ENCODE measurements at places on chromosomes 4 and X.
A peak's percentile ranks its signal among the peaks of the same experiment; 100 is the strongest.

GRCh38 chr4:30757357-30757756 is 37.2 kb downstream of the PCDH7 start:
- DNase-seq = no peak

DNA sequence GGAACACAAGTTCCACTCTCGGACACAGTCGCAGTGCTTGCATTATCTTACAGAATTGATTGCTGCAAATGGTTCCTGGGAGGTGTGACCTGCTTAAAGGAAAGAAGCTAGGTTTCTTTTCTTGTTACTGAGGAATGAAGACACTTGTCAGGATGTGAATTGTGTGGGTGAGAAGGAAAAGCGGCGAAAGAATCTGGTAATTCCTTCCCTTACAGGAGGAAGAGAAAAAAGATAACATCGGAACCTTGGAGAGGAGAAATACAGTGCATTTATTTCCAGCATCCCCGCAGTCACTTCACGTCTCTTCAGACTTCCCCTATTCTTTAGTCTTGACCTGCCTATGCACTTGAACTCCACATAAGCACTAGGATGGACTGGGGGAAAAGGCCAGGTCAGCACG is 389 bp upstream of the CCSER1 start:
- DNase-seq = no peak

GRCh38 chrX:136954930-136955329 is 74.4 kb upstream of the RBMX start:
- no peak for DNase-seq

- no peak for DNase-seq
Measured at GRCh38 chr4:145521282-145521681, 39.6 kb downstream of the SMAD1 start.

- no peak for DNase-seq
Measured at GRCh38 chr4:165133150-165133549, 20.5 kb upstream of the TMEM192 start.

DNA sequence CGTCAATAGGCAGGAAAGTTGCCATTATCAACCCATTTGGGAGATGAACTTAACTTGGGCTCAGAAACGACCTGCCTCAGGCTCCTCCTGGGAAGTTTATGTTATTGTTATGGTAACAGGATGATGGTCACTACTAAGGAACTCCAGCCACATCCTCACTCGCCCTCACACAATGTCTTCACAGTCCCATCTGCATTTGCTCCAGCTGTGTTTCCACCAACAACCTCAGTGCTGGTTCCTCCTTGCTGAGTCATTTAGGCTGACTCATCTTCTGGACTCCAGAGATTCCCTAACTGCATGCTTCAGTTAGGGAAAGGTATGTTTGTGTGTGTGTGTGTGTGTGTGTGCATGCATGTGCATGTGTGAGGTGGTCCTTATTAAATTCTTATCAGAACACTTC is 293.4 kb upstream of the BOD1L1 start:
- DNase-seq = no peak

GRCh38 chrX:68503836-68504636 is 5.2 kb downstream of the YIPF6 start:
- DNase-seq = no peak

DNA sequence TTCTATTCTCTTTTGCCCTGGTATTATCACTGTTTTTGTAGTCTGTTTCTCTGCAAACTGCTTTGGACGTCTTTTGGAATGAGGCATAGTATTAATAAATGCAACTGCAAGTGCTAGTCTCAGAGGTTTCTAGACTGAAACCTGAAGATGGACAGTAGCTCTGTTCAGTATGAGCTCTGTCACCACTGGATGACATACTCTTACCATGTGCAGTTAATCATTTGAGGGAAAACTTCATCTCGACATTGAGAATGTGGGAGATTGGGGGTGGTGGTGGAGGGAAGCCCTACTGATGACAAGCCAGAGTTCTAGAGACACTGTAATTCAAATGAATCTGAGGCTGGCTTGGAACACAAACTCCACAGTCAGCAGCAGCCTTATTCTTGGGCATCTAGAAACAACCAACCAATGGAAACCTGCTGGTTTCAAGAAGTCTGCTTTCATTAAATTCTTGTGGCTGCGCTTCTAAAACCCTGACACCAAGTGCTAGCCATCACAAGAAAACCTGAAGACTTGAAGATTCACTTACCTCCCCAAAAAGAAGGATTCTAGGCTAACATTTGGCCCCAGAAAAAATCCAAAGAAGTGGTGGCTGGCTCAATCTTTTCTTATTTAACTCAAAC is 161.7 kb downstream of the RASL11B start:
- no peak for DNase-seq

GRCh38 chrX:40759374-40759773 is 24.0 kb upstream of the MED14 start:
- no peak for DNase-seq

DNA sequence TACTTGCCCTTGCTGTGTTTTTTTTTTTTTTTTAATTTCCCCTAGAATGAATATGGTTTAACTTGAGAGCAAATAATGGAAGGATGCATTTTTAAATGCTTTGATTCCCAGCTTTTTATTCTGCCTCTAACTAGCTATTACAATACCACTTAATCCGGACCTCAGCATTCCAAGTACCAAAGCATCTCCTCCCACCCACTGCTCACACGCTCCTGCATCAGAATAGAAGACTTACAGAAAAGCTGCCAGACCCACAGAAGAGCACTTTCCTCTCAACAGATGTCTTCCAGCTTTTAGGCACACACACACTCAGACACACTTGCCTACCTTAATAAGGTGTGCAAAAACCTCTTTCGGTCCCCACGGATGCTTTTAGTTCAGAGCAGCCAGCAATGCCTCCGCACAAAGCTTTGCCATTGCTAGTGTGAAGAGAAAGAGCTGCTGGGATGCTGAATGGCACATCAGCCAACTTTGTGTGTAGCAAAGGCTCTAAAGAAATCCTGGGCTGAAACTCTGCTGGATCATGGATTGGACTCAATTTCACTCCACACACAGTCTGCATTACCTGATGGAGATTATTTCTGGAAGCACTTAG is 1056.2 kb downstream of the DMD start:
- no peak for DNase-seq

- DNase-seq = no peak
Measured at GRCh38 chr4:184215709-184216328, 1.9 kb downstream of the ENPP6 start.

DNA sequence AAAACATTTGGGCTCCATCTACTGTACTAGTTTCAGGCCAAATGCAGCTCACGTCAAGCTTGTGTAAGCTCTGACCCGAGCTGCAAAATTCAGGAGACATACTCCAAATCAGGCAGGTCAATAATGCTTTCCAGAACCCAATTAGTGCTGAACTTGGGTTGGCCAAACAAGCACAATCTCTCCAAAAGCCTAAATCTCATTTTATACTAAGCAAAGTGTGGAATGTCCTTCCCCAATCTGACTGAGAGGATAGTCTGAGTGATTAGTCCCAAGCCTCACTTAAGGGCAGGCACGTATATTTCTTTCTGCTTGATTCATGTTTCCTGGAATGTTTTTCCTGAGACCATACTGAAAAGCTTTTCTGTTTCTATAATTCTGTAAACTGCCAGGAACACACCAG is 79.9 kb downstream of the NKX6-1 start:
- DNase-seq = no peak

GRCh38 chrX:104084534-104085277 is 8.7 kb upstream of the TMSB15C start:
- DNase-seq = no peak

GRCh38 chr4:158234671-158235070 is 24.4 kb downstream of the TMEM144 start:
- no peak for DNase-seq

- DNase-seq = no peak
Measured at GRCh38 chr4:23212558-23212957, 519.8 kb downstream of the GBA3 start.

DNA sequence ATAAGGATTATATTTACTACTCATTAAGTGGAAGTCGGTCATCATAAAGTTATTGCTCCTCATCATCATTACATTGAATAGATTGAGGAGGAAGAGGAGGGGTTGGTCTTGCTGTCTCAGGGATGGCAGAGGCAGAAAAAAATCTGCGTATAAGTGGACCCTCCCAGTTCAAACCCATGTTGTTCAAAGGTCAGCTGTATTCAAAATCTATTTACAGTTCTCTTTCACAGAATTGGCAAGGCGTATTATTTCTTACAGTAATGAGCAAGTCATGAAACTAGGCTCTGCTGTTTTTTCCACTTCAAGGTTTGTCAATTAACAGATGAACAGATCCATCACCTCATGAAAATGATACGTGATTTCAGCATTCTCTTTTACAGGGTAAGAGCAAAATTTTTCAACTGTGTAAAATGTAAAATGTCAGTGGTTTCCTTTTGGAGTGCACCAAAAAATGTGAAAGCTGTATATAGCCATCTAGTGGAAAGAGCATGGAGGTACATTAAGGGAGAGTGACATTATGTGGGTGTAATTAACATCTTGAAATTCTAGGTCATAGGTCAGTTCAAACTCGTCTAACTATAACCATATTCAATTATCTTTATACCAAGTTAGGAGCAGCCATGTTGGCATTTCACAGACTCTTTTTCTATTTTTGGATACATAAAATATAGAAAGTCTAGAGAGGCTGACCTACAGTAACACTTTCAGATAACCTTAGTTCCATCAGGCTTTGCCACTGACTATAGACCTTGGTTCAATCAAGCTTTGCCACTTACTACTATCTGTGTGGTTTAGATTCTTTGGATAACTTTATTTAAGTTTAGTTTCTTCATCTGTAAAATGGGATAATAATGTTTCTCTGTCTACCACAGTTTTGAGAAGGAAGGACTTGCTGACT is 30.1 kb downstream of the NEIL3 start:
- DNase-seq = no peak

DNA sequence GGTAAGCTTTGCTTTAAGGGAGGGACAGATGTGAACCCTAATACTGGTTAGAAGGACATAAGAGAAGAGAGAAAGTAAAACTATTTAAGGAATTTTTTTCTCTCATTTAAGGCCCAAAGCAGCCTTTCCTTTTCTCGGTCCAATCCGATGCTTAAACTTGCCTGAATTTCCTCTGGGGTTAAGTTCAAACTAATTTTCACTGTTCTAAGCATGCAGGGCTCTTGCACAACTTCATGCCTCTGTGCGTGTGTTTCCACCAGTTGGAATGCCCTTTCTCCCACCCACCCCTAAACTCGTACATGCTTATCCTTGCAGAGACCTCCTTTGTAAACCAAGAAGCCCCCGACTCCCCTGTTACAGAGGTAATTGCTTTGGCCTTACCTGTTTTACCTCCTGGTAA is 204.7 kb downstream of the CBR4 start:
- DNase-seq = no peak

DNA sequence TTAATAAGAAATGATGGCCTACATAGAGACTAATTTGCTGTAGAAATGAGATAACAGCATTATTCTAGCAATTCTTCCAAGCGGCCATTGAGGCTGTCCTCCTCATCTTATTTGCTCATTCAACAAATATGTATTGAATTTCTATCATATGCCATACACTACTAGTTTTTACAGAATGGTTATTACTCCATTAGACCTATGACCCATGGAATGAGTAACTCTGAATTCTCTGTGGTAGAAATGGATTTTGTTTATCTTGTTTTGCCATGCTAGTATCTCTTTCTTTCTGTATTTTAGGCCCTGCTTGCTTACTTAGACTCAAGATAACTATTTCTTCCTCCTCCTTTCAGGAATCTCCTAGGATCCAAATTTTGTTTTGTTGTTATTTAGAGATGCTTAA is 103.5 kb downstream of the RPA4 start:
- DNase-seq = no peak

GRCh38 chrX:130028196-130028595 is 45.8 kb downstream of the BCORL1 start:
- DNase-seq = no peak

- DNase-seq = no peak
Measured at GRCh38 chrX:120660637-120661036, 30.8 kb upstream of the C1GALT1C1 start.

DNA sequence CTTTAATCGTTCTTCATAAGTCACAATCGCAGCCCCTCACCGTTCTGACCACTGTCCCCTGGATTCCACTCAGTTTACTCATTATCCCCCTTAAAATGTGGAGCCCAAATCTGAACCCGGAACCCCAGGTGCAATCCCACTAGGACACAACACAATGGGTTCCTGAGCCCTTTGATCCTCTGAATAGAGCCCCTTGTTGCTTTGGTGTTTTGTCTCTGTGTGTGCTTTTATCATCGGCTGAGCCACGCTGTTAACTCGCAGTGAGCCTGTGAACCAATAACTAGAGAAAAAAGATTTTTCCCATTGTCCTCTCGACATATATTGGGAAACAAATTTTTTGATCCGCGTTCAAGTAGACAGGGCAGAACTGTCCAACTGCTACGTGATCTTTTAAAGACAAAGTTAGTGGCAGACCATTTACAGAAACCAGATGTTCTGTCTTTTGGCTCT is 617 bp upstream of the PDHA1 start:
- DNase-seq = no peak

- no peak for DNase-seq
Measured at GRCh38 chrX:68692651-68693050, 45.2 kb downstream of the STARD8 start.

GRCh38 chr4:73772363-73772762 is 32.0 kb downstream of the CXCL8 start:
- DNase-seq = no peak

- DNase-seq = no peak
Measured at GRCh38 chr4:184792950-184793555, 32.7 kb downstream of the ACSL1 start.

- DNase-seq = no peak
Measured at GRCh38 chr4:45317276-45317675, 590.9 kb upstream of the GNPDA2 start.

GRCh38 chr4:146243141-146243882 is 29.0 kb downstream of the REELD1 start:
- DNase-seq = no peak

DNA sequence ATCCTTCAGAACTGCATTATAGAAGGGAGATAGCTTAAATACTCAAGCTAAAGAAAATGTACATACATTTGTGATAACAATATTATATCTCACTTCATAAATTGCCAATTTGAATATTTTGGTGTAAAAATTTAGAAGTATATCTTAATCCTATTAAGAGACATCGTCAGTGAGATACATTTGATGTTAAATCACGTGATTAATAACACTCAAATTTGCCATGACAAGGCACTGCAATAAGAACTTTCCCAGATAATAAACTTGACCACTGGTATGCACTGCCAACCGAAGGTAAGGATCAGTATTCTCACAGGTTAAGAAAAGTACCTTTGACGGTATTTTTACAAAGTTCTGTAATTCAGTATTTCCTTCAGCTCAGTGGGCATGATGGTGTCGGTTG is 764.7 kb upstream of the FRG1 start:
- no peak for DNase-seq

DNA sequence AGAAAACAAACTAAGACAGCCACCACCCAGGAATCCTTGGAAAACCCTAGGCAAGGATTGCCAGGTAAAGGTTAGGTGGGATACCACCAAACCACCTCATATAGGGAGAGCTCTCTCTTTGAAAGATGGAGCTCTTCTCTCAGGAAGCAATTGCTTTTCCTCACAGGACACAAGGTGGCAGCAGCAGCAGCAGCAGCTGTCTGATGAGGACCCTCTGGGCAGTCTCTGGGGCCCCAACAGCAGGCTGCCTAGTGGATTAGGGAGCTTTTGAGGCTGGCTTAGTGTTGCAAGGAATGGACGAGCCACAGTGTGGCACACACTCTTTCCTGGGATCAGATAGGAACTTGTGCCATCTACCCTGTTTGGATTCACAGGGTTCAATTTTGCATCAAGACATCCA is 41.4 kb upstream of the CHRDL1 start:
- DNase-seq = peak; percentile 16

Measured in NCI-H1092 (cell line).